ENCODE measurements at places on chromosomes 2 and 18.
A peak's percentile ranks its signal among the peaks of the same experiment; 100 is the strongest.

- no peak for DNase-seq
These were observed 569 bp downstream of the TMX3 start for GRCh38 chr18:68714366-68714711.

GRCh38 chr2:39728941-39729351 lies 50.1 kb downstream of the THUMPD2 start:
- peak; percentile 10 for DNase-seq

- DNase-seq = no peak
These were observed 65.3 kb downstream of the TWIST2 start for GRCh38 chr2:238912916-238913875.

GRCh38 chr2:218028189-218028495 lies 25.3 kb upstream of the TNS1 start:
- no peak for DNase-seq

DNA sequence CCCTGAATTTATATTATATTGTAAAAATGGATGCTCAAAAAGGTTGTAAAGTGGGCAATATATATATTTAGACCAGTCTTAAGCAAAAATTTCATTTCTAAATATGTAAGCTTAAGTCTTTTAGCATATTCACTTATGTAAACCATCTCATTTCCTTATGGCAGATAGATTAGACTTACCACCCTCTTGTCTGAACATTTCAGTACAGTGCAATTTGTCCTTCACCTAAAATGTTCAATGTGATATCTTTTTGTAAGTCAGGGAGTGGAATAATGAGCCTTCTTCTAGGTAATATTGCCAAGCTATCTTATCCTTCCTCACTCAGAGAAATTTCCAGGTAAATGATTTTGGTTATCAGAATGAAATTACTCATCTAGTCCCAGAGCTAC lies 92.3 kb downstream of the KLF7 start:
- DNase-seq = no peak

DNA sequence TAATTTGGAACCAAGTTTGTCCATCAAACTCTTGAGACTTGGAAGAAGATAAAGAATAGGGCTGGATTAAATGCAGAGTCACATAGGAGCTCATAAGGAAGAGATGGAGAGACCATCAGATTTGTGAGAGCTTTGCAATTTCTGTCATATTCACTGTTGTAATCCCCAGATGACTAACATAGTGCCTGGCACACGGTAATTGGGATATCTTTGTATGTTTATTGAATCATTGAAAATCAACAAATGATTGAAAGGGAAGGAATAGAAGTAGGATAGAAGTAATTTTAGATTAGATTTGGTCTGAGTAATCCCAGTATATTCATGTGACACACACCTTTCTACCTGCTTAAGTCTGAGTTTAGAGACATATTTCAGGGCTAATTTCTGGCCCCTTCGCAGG lies 75.4 kb downstream of the LCLAT1 start:
- no peak for DNase-seq

GRCh38 chr18:70489986-70490933 lies 201.4 kb downstream of the SOCS6 start:
- DNase-seq = no peak

DNA sequence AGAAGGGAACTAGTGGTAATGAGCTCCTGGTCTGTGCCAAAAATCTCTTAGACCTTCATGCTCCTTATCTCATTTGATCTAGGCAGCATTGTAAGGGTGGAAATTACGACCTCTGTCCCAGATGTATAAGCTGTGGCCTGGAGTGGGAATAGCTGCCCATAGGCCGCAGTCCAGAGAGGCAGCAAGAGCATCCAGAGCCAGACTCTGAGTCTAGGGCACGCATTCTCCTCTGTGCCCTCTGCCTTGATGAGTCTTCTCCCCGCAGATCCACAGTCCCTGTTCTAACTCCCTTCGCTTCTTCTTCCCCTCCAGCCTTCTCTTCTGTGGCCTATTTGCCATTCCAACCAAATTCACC lies 304.6 kb downstream of the MYCN start:
- no peak for DNase-seq

- no peak for DNase-seq
These were observed 75.5 kb upstream of the ODC1 start for GRCh38 chr2:10523406-10524189.

DNA sequence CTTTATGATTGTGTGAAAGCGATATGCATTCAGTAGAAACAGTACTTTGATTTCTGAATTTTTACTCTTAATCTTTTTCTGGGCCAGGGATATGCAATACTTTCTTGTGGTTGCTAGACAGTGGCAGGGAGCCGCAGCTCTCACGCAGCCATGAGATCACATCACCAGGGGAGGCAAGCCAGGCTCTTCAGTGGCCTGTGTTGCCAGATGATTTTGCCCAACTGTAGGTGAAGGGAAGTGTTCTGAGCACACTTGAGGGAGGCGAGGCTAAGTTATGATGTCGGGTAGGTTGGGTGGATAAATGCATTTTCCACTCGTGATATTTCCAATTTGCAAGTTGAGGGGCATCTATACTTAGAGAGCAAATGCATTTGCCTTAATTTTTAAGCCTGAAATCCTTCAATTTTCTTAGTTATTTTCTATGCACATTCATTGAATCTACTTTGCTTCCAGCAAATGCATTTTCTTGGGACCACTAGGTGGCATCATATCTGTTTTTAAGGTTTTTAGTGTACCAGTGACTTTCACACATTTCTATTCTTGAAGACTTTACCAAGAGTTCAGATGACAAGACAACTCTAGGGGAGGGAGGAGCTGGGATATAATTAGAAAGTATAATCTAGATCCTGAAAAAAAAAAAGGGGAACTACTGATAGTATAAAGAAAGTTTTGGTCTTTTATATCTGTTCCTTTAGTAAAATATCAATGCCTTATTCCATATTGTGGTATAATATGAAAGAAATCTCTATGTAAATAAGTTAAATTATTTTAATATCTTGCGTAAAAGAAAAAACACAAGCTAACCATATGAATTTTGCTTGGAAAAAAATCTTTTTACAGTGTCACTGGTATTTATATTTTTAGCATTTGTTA lies 643.3 kb downstream of the SOCS6 start:
- no peak for DNase-seq
